ENCODE measurements at places on chromosomes 6 and 20.

- DNase-seq: peak; percentile 14
Measured at GRCh38 chr6:5214570-5215052, 46.1 kb downstream of the LYRM4 start.

- no peak for DNase-seq
Measured at GRCh38 chr6:34025112-34025807, 120.6 kb downstream of the GRM4 start.

DNA sequence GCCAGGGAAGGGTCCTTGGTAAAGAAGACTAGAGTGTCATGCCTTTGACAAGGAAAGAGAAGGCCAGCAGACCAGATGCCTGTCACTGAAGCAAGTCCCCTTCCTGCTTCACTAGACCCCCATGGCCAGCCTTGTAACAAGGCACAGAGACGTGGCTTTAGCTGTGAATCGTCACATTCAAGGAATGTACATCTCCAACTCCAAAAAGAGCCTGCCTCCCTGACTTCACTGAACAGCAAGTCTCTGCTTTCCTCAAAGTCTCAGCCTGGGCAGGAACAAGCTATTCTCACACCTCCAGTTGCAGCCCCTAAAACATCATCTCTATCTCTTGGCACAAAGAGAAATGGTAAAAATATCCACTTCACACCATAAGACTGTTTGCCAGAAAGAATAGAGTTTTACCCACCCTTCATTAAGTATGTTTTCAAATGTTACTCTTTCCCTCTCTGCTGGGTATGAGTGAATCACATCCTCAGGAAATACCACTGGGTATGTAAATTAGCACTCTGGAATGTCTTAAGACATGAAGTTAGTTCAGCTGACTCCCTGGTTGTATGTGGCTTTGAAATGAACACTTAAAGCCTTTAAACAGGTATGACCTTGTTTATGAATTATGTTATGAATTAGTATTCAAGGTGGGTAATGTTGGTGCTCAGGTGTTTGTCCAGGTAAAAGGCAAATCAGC, 46.4 kb upstream of the NT5E start:
- no peak for DNase-seq

- no peak for DNase-seq
Measured at GRCh38 chr20:40519918-40520317, 169.1 kb downstream of the MAFB start.

DNA sequence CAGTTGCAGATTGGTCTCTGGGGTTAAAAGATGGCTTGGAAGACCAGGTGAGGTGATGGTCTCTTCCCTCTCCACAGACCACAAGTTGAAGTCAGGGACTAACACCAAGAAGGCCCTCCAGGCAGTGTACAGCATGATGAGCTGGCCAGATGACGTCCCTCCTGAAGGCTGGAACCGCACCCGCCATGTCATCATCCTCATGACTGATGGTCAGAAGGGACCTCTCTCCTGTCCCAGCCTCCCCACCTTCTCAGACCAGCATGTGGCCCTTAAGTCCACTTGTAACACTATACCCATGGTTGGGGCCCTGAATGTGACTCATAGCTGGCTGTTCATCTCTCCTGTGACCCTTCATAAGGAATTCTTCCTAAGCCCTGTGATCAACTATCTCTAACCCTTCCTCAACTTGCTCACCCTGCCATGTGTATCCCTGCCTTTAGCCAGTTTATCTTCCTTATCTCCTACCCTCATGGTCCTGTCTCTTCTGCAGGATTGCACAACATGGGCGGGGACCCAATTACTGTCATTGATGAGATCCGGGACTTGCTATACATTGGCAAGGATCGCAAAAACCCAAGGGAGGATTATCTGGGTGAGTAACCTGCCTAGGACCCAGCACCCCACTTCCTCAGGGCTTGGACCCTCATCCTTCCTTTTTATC, 3.0 kb downstream of the CFB start:
- no peak for DNase-seq

- DNase-seq: no peak
Measured at GRCh38 chr20:48635361-48635760, 192.4 kb downstream of the PREX1 start.

DNA sequence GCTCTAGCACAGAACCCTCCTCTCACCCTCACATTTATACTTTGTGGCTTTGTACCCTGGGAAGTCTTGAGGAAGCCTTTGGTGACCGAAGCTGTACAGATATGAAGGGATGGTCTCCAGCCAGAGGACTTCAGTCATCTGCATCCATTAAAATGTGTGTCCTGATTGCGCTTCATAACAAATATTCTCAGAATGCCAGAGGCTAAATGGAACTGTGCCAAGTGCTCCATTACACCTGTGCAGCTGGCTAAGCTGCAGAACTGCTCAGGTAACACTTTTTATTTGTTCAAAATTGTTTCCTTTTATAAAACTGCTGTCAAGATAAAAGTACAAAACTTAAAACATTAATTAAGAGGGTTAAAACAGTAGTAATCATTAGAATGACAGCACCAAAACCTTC, 22.3 kb downstream of the TPBG start:
- DNase-seq: no peak

DNA sequence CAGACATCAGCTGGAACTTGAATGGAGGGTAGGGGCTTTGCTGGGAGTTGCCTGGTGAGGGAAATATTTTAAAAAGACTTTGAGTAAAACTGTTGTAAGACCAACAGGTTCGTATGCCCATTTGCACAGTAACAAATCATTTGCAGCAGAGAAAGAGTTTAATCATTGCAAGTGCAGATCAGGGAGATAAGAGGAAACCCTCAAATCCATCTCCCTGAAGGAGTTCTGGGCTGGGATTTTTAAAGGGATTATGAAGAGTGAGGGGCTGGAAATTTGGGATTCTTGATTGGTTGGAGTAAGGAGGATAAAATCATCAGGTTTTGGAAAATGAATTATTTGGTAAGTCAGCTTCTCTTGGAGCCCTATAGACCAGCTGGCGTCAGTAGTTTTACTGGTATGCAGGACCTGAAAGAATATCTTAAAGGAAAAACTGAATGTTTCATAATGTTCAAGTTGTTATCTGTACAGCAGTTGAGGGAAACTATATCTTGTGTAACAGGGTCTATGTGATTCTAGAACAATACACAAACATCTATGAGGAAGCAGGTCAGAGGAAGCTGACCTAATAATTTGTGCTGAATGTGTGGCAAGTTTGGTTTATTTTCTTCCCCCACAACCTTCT, 295.5 kb downstream of the PLCB1 start:
- no peak for DNase-seq

GRCh38 chr6:40387127-40387870, 199.9 kb downstream of the LRFN2 start:
- no peak for DNase-seq

GRCh38 chr6:90219209-90219985, 77.2 kb downstream of the BACH2 start:
- no peak for DNase-seq

- no peak for DNase-seq
Measured at GRCh38 chr6:2109796-2110195, 135.6 kb downstream of the GMDS start.

DNA sequence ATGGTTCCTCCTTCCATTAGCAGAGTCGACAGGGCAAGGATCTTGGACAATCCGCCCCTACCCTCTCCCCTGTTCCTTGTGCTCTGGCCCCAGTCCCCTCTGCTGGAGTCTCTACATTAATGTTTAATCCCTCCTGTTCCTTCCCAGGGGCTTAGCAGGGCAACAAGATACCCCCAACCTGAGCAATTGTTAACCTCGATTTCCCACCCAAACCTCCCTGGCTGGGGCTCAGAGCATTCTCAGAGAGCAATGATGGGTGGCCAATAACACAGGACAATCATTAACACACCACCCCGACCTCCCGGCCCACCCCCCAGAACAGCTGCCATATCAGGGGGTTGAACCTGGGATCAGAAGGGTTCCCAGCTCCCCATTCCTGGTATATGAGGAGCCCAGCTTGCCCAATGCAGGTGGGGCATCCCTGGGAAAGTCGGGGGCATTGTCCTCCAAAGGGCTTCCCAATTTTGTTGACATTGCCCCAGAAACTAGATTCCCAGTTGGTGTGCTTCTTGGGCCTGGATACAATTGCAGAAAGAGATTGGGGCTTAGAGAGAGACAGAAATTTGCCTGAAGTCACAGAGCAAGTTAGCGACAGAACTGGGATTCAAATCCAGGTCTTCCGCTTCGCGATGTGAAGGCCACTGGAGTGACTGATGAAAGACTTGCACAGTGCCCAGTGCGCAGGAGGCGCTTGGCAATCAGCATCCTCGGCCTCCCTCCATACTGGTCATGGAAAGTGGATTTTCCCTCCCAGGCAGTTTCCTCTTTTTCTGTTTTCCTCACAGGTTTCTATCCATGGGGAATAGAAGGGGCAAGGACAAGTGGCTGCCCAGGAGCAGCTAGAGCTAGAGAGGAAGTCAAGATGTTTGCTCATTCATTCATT, 59.6 kb upstream of the TTPAL start:
- DNase-seq: no peak

DNA sequence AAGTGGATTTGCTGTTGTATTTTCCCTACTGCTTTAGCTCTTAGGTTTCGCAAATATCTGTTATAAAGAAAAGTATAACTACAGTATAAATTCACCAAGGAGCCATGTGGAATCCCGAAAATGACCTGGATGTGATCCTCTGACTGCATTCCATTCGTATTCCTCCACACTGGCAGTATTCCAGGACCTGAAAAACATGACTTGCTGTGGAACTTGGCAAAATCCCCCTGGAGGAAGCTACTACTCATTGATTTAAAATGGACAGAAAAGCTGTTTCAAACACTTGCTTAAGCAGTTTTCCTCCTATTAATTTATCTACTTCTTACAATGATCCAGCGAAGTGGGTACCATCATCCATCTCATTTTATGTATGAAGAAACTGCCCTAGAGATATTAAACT, 13.3 kb upstream of the ENPP5 start:
- no peak for DNase-seq

DNA sequence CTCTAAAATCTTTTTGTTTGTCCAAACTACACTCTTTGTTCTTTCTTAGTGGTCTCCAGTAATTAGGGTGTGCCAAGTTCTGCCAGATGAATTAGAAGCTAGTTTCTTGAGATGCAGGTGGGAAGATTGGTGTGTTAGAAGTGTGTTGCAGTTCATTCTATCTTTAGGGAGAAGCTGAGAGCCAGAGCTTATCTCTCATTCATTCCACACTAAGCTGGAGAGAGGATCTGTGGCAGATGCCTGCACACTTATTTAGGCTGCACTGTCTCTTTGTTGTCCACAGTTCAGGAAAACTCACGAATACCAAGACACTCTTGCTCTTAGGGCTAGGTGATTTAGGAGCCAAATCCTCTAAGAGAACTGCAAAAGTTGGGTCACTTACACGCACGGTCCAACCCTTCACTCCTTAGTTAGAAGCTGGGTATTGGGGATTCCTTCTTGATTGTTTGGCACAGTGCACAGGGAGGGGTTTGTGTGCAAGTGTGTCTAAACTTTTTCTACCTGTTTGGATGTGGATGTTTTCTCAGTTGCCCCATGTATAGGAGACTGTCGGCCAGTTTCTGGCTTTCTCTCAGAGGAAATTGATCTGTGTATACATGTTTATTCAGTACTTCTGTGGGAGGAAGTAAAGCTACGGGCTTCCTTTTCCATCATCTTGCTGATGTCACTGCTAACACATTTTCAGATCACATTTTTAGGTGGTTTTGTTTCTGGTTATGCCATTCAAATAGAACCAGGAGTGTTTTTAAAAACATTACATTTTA, 49.5 kb downstream of the SMAP1 start:
- DNase-seq: no peak
